Spleen (tissue), 13 donors: ENCODE measurements at places on chromosomes 1 and 21. TPM values are rescaled to one million over a fixed set of nuclear protein-coding genes. Genes with fewer than 3 reads are reported as not detected.

DNA sequence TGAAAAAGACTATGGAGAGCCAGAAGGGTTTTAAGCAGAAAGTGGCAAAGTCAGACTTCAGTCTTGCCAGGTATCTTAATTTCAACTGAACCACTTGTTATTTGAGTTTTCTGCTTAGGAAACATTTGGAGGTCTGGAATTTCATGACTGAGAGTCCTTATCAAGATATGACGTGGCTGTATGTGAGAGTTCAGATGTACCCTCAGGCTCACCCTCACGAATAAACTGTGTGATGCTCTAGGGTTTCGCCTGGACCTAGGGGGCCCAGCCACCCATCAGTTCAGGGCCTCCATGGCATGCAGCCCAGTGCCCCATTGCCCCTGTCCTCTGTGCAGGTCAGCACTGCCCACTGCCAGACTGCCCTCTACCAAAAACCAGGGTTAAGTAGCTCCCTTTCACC is 30.6 kb upstream of the TADA1 start:
- H3K4me3 ChIP-seq = no peak overlapping the region
- peaks cover 21% of the 10 kb centered on the region for H3K4me1 ChIP-seq
- no peak overlapping the region for H3K27ac ChIP-seq
- H3K36me3 ChIP-seq = no peaks in the 10 kb centered on the region

GRCh38 chr1:238647877-238648276 is 738.5 kb upstream of the CHRM3 start:
- H3K4me1 ChIP-seq = no peaks in the 10 kb centered on the region
- H3K4me3 ChIP-seq = no peak overlapping the region
- H3K27ac ChIP-seq = no peak overlapping the region
- no peak for DNase-seq

DNA sequence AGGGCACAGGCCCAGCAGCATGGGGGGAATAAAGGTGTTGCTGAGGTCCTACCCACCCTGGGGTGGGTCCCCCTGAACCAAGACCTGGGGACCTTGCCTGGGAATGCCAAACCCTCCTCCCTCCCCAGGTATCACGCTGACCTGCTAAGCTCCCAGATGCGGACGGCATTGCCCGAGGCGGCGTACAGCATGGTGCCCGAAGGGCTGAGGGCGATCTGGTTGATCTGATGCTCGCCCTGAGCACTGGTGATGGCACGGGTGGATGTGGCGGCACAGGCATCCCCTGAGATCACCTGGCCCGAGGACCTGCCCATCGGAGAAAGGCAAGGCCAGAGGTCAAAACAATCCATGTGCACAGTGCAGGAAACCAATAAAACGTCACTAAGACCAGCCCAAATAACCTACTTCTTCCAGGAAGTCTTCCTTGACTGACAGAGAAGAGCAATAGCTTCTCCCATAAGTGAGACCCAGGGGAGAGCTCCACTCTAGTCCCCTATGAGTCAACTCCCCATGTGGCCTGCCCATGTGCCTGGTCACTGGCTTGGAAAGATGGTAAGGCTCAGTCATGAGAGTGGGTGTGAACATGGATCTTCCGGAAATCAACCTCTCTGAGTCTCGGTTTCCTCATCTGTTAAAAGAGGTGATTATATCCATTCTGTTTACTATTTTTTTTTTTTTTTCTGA is 46.3 kb downstream of the KIF21B start:
- H3K36me3 ChIP-seq = peaks cover 100% of the 10 kb centered on the region
- no peak overlapping the region for H3K27ac ChIP-seq
- DNase-seq = no peak
- no peaks in the 10 kb centered on the region for H3K27me3 ChIP-seq

- peaks cover 90% of the 10 kb centered on the region for H3K4me1 ChIP-seq
- peak overlapping the region; percentile 22 for H3K27ac ChIP-seq
- no peak overlapping the region for H3K4me3 ChIP-seq
- no peak for DNase-seq
- H3K27me3 ChIP-seq = no peaks in the 10 kb centered on the region
These were observed 76.8 kb downstream of the CD46 start for GRCh38 chr1:207828485-207829158.

SV2A gene
- polyA plus RNA-seq = 0.43 TPM

TNFSF18 gene
- not detected for polyA plus RNA-seq

DNA sequence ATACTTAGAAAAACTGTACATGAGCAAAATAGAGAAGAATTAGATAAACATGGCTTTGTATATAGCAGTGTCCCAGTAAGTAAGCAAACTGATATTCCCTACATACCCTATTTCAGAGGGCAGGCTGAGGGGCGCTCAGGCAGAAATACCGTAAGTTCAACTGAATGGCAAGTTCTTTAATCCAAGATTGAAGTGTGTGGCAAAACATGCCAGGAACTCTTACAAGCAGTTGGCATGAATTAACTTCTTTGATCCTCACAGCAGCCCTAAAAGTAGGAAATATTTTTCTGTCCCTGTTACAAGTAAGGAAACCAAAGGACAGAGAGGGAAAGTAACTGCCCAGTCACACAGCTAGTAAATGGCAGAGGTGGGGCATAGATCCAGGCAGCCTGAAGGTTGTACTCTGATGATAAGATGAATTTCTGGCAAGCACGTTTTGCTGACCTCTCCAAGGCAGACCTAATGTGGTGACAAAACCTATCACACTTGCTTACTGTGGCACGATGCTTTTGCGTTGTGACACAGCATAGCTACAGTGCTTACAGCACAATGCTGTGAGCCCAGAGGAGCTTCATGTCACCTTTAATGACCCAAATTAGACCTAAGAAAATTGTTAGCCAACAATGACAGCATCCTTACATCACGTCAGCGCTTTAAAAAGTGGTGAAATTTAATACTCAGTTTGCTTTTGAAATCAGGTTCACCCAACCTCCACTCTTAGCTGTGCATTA is 35.0 kb upstream of the THEM4 start:
- peaks cover 7% of the 10 kb centered on the region for H3K4me1 ChIP-seq
- H3K4me3 ChIP-seq = no peak overlapping the region
- no peaks in the 10 kb centered on the region for H3K27me3 ChIP-seq
- no peaks in the 10 kb centered on the region for H3K36me3 ChIP-seq
- no peak for DNase-seq
- H3K27ac ChIP-seq = no peak overlapping the region

DIRAS3 gene
- polyA plus RNA-seq = 1.0 TPM

- H3K36me3 ChIP-seq = no peaks in the 10 kb centered on the region
- H3K27ac ChIP-seq = no peak overlapping the region
- H3K27me3 ChIP-seq = no peaks in the 10 kb centered on the region
- no peak overlapping the region for H3K4me3 ChIP-seq
- DNase-seq = peak; percentile 71
These were observed 36.5 kb downstream of the LHX4 start for GRCh38 chr1:180266275-180267210.

GRCh38 chr21:17139696-17140095 is 373.1 kb upstream of the CXADR start:
- no peaks in the 10 kb centered on the region for H3K36me3 ChIP-seq
- H3K4me3 ChIP-seq = no peak overlapping the region
- H3K27ac ChIP-seq = no peak overlapping the region
- H3K27me3 ChIP-seq = no peaks in the 10 kb centered on the region
- no peak for DNase-seq

DISP3 gene
- polyA plus RNA-seq = 0.06 TPM

ANGPTL7 gene
- 0.18 TPM for polyA plus RNA-seq

- no peaks in the 10 kb centered on the region for H3K4me1 ChIP-seq
- H3K36me3 ChIP-seq = no peaks in the 10 kb centered on the region
- H3K27me3 ChIP-seq = no peaks in the 10 kb centered on the region
- no peak overlapping the region for H3K27ac ChIP-seq
- H3K4me3 ChIP-seq = no peak overlapping the region
These were observed 559.3 kb upstream of the USP24 start for GRCh38 chr1:55774446-55774845.

DNA sequence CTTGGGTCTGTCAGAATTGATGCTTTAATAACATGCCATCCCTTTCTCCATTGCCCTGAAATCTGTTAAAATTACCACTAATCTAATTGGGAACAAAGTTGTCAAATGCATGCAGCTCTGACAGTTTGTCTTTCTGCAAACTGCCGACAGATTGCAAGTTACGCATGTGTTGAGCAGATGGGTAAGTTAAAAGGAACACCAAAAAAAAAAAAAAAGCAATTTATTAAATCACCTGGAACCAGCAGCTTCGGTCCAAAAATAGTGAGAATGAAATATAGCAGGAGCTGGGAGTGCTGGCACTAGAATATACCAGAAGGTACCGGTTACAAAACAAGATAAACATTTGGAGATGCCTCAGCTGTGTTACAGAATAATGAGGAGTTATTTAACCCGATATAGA is 149.6 kb upstream of the C1orf87 start:
- no peaks in the 10 kb centered on the region for H3K4me1 ChIP-seq
- H3K27me3 ChIP-seq = no peaks in the 10 kb centered on the region
- DNase-seq = no peak
- H3K27ac ChIP-seq = no peak overlapping the region
- no peaks in the 10 kb centered on the region for H3K36me3 ChIP-seq

DNA sequence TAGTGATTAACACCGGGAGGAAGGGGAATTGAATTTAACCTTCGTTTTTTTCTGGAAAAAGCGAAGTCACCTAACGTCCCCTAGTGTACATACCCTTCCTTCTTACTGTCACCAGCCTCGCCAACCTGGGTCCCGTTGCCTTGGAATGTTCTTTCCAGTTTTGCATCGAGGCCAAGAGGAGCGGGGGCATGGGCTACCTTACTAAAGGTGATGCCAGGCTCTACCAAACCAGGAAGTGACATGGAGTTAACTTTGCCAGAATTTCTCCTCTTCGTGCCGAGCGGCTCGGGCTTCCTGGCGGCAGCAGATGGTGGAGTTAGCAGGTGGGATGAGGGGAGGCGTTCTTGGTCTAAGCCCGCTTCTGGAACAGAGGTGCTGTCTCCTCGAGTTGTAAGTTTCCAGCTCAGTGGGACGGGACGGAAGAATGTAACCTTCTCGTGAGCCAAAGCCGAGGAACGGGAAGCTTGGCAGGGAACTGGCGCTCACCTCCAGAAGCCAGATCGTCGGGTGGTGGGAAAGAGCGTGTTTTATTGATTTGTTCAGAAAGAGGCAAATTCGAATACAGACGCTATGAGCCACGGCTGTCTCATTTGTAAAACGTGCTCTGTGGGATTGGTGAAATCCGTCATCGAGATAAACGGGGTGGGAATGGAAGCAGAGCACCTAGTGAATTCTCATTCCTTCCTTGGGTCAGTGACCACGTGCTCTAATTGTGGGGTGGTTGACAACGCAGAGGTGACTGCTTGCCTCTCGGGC is 486 bp downstream of the NIPAL3 start:
- peak overlapping the region; percentile 83 for H3K4me3 ChIP-seq
- peak overlapping the region; percentile 79 for H3K27ac ChIP-seq
- H3K4me1 ChIP-seq = peaks cover 14% of the 10 kb centered on the region

DNA sequence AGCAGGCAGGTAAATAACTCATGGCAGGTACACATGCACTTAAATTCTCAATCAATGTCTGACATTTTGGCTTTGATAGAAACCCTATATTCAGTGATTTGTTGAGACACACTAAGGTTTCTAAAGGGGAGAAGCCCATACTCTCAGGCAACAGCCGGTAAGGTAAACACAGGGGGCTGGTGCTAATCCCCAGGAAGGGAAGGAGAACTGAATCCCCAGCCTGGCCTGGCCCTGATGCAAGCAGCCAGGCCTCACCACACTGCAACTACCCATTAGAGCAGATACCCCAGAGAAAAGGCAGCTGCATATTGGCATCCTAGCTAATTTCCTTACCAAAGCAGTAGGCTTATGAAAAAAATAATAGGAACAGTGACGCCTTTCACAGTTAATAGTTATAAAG is 116.5 kb upstream of the LRRC7 start:
- DNase-seq = no peak
- no peaks in the 10 kb centered on the region for H3K27me3 ChIP-seq
- no peaks in the 10 kb centered on the region for H3K4me1 ChIP-seq
- H3K4me3 ChIP-seq = no peak overlapping the region
- H3K27ac ChIP-seq = no peak overlapping the region

FHL3 gene
- polyA plus RNA-seq = 8.6 TPM

DNA sequence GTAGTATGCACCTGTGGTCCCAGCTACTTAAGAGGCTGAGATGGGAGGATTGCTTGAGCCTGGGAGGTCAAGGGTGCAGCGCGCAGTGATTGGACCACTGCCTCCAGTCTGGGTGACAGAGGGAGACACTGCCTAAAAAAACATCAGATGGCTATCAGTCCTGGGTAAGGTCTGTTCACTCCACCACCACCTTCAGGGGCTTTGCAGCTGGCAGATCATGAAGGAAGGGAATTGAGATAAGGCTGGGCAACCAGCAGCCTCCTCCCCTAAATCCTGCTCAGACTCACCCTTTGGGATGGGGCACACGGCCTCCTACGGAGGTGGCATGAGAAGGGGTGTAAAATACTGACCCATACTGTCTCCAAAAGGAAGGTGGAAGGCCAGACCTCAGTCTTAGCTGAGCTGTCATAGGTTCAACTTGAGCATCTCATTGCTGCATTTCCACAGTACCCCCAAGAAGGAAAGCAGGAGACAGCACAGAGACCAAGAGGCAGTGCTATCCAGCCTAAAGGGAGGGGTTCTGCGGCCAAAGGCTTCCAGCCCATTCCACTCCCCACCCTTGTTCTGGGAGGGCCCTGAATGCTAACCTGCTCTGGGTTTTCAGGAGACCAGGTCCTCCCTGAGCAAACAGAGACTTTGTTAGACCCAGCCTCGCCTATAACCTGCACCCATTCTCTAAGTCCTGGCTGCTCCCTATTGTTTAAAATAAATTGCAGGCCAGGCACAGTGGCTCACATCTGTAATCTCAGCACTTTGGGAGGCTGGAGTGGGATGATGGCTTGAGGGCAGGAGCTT is 13.7 kb downstream of the SLC45A3 start:
- DNase-seq = no peak
- peaks cover 28% of the 10 kb centered on the region for H3K36me3 ChIP-seq
- peak overlapping the region; percentile 32 for H3K27ac ChIP-seq
- peaks cover 8% of the 10 kb centered on the region for H3K27me3 ChIP-seq
- peaks cover 80% of the 10 kb centered on the region for H3K4me1 ChIP-seq
- H3K4me3 ChIP-seq = no peak overlapping the region

DNA sequence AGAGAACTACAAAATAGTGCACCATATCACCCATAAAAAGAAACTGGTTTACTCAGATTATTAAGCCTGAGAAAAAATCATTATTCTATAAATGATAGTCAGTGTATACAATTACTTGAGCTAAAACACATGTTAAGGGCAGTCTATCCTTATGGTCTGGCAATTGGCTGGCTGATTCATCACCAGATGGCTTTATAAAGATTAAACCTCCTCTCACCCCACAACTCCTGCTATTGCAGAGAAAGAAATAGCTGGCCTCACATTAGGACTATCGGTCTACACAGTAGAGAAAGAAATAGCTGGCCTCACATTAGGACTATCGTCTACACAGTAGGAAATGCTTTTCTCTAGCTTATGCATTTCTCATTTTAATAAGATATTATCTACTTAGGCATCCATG is 21.2 kb downstream of the CEP170 start:
- H3K27me3 ChIP-seq = no peaks in the 10 kb centered on the region
- no peak for DNase-seq
- H3K4me3 ChIP-seq = no peak overlapping the region
- H3K4me1 ChIP-seq = no peaks in the 10 kb centered on the region

CD1D gene
- 28.3 TPM for polyA plus RNA-seq

GRCh38 chr1:223837687-223838086 is 8.1 kb downstream of the TP53BP2 start:
- H3K4me3 ChIP-seq = no peak overlapping the region
- H3K27ac ChIP-seq = no peak overlapping the region

- no peaks in the 10 kb centered on the region for H3K27me3 ChIP-seq
- no peak overlapping the region for H3K27ac ChIP-seq
- H3K4me3 ChIP-seq = no peak overlapping the region
- H3K36me3 ChIP-seq = no peaks in the 10 kb centered on the region
- no peak for DNase-seq
These were observed 1.9 kb upstream of the ZFYVE9 start for GRCh38 chr1:52139817-52140540.

- peak overlapping the region; percentile 49 for H3K27ac ChIP-seq
- peaks cover 97% of the 10 kb centered on the region for H3K36me3 ChIP-seq
- no peak overlapping the region for H3K4me3 ChIP-seq
- no peaks in the 10 kb centered on the region for H3K27me3 ChIP-seq
These were observed 141.8 kb downstream of the SYT2 start for GRCh38 chr1:202568410-202568809.
